ENCODE measurements at places on chromosomes 4 and X. TPM values are rescaled to one million over a fixed set of nuclear protein-coding genes. Genes with fewer than 3 reads are reported as not detected.

The DKC1 gene
- 56.7 TPM for total RNA-seq

The MYL5 gene
- 4.5 TPM for total RNA-seq

The NLGN3 gene
- not detected for total RNA-seq

The BEX1 gene
- 377 TPM for total RNA-seq

The SSX1 gene
- total RNA-seq: not detected

The HGFAC gene
- not detected for total RNA-seq
